ENCODE measurements at places on chromosomes 5 and 9.
A peak's percentile ranks its signal among the peaks of the same experiment; 100 is the strongest.

DNA sequence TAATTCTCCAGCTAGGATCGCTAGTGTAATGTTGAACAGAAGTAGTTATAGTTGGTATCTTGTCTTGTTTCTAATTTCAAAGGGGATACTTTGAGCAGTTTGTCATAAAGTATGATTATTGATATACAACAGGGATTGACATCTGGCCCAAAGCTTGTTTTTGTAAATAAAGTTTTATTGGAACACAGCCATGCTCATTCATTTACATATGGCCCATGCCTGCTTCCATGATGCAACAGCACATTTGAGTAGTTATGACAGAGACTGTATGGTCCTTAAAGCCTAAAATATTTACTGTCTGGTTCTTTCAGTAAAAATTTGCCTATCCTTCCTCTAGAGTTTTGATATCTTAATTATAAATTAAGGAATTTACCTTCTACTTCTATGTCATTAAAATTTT, 69.8 kb downstream of the RPS6 start:
- DNase-seq, result no peak

DNA sequence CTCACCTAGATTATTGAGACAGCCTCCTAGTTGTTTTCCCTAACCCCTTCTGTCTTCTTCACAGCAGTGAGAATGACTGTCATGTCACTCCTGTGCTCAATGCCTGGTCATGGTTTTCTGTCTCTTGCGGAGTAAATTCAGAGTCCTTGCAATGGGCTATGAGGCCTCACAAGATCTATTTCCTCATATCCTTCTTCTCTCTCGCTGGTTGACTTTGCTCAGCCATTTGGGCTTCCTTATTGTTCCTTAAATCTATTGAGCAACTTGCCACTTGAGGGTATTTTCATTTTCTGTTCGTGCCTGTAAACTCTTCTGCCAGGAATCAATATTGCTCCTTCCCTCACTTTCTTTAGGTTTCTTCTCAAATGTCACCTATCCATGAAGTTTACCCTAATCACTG, 9.0 kb downstream of the PPP3R2 start:
- DNase-seq, result peak; percentile 47

- no peak for DNase-seq
Measured at GRCh38 chr9:7478646-7479045, 320.9 kb downstream of the DMAC1 start.

- DNase-seq, result no peak
Measured at GRCh38 chr9:80720579-80720978, 968.8 kb downstream of the TLE1 start.

GRCh38 chr5:28809811-28810750, 1771.7 kb upstream of the CDH9 start:
- no peak for DNase-seq

DNA sequence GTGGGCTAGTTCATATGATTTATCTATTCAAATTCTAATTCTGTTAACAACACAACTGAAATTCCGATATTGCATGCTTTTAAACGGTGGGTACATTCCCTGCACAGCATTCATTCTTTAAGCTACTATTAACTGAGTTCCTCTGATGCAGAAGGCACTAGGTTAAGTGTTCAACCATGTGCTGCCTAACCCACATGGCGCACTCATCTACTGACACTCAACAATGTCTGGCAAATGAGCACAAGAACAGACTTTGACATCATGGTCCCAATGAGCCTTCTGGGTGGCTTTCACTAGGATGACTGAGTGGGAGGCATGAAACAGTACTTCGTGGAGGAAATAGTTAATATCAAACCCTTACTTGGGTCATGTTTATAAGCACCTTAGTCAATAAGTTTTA, 10.2 kb downstream of the NREP start:
- DNase-seq, result no peak

DNA sequence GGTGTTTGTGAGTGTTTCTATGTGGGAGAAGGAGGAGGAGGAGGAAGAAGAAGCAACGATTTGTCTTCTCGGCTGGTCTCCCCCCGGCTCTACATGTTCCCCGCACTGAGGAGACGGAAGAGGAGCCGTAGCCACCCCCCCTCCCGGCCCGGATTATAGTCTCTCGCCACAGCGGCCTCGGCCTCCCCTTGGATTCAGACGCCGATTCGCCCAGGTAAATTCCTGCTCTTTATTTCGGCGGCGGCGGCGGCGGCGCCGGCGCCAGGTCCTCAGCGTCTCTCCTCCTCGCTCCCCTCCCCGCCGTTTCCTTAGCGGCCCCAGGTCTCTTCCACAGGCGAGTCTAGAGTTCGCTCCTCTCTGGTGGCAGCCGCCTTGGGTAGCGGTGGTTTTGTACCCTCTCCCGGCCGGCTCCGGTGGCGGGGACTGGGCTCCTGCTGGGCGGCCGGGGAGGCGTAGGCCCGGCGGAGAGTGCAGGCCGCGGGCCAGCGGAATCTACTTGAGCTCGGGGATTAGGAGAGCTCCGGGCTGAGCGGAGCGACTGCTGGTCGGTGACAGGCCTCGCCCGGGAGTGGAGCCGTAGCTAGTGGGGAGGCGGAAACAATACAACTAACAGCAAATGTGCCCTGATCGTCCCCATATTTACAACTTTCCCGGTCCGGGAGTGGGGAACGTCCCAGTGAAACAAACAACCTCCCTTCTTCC, 547 bp downstream of the NIPBL start:
- peak; percentile 59 for DNase-seq

DNA sequence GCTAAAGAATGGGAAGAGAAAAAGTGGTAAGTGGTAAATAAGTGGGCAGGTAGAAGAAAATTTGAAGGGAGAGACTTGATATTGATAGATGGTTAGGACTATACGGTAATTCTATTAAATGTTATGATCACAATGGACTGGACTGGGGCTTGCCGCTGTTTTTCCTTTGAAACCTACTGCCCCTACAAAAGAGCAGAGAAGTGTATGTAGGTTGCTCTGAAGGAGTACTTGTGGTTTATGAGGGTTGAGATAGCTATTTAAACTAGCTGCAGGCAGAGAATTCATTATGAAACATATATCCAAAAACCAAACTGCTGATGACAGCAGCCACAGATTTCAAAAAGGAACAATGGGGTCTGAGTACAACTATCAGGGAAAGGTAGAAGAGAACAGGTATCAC, 16.8 kb upstream of the HK3 start:
- no peak for DNase-seq

DNA sequence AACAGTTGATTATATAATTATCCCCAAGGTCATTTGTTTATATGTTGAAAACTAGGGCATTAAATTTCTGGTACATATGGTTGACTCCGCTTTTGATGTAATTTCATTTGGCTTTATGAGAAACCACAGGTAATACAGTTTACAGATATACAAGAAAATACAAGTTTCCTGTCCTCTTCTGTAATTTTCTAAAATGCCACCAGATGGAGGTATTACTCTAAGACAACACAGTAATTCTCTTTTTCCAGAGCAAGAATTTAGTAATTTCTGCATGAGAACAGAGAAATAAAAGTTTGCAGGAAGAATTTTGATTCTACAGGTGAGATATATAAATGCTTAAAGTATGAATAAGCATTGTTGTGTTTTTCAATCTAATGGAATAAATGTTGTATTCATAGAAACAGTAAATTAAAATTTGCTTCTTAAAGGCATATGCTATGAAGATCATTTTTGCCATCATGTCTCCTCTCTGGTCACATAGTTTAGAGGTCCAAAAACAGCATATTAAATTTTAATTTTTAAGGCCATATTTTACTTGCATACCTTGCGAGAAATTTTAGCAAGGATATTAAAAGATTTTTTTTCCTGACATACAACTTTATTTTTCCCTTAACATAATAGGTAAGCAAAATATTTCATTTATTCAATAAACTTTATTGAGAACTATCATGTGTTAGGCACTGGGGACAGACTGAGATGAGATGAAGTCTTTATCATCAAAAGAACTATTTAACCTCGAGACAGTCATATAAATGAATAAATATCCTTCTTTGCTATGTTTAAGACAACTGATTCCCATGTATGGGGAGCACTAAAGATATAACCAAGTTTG, 22.7 kb downstream of the CHD1 start:
- DNase-seq, result no peak

- DNase-seq, result peak; percentile 68
Measured at GRCh38 chr5:10863763-10864383, 102.8 kb upstream of the DAP start.

- DNase-seq, result no peak
Measured at GRCh38 chr5:149869411-149869821, 75.2 kb downstream of the PDE6A start.

DNA sequence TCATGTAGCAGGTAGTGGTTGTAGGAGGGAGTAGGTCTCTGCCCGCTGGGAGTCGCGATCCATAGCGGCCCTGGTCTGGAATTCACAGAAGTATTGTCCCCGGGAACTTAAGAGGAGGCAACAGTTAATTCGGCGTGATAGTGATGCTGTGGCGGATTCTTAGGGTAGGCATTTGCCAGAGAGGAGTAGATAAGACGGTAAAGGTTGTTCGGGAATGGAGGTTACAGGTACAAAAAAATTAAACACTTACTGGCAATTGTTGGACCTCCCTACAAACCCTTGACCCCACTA, 679 bp downstream of the SMC5 start:
- DNase-seq, result no peak

DNA sequence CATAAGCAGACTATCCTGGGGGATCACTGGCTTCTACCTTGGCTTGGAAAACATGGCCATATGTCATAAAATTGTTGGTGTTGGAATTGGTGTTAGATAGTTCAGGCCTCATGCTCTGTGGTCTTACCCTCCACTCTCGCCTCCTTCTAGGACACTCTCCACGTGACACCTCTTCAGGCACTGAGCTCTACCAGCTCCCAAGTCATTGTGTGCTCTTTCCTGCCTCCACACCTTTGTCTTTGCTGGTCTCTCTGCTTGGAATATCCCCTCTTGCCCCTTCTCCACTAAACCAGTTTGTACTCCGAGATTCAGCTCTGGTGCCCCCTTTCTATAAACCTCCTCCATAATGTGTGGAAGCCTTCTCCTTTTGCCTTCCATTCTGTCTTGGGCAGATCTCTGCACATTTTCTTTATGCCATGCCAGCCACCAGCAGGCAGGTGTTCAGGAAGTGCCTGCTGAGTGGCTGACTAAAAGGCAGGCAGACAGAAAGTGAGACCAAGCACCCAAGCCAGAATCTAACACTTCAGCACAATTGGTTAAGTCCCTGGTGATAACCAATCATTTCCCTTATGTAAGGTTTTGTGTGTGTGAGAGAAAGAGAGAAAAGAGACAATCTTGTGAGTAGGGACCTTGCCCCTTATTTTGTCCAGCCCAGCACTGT, 37.7 kb downstream of the SAR1B start:
- no peak for DNase-seq

GRCh38 chr5:139752506-139753473, 42.8 kb upstream of the PSD2 start:
- DNase-seq, result no peak

- DNase-seq, result no peak
Measured at GRCh38 chr5:145072889-145073288, 762.3 kb downstream of the PRELID2 start.

GRCh38 chr9:14033067-14033466, 280.9 kb downstream of the NFIB start:
- no peak for DNase-seq

GRCh38 chr9:136578915-136579649, 33.2 kb upstream of the NOTCH1 start:
- no peak for DNase-seq

- DNase-seq, result no peak
Measured at GRCh38 chr9:119898316-119898715, 529.1 kb upstream of the BRINP1 start.

DNA sequence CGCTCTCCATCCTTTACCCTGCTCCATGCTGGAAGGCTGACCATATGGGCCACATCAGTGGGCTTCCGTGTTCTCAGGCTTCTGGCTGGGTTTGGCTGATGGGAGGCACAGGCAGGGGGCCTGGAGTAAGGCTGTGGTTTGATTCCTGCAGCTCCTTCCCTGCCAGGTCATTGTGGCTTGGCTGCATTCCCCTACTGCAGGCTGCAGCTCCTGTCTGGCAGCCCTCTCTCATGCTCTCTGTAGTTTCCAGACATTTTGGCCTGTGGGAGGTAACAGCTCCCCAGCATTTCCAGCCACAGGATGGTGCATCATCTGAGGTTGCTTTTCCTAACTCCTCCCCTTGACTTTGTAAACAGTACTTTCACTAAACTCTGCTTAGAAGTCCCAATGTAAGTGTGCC, 102.0 kb upstream of the PTPN3 start:
- DNase-seq, result no peak

GRCh38 chr9:112288029-112288428, 45.4 kb downstream of the PTBP3 start:
- no peak for DNase-seq

DNA sequence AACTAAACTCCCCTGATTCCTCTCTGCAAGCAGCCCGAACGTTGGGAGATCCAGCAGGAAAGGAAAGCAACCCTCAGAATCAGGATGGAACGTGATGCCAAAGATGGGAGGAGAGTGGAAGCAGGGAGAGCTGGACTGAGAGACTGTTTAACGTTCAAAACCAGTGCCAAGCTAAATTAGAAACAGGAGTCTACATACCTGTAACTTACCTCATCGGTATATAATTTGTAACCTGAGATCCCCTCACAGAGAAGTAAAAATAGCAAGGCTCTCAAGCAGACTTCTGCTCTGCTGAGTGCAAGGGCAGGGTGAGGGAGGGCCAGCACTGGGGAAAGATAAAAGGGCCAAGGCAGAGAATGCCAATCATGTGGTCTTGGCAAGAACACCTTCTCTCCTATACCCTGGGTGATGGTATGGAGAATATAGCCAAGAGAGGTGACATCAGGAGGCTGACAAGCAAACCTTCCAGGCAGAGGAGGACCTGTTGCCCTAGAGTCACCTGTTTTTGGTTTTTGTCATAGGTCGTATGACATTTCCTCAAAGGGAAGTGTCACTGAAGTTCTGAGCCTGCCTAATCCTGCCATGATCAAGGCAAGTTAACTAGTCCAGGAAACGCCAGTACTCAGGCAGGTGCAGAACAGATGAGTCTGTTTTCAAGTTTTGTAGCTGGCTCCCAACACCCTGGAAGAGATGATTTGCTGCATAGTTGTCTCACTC, 472.0 kb downstream of the NFIB start:
- DNase-seq, result no peak

GRCh38 chr5:164475339-164475977, 970.0 kb downstream of the MAT2B start:
- DNase-seq, result no peak

GRCh38 chr9:90966031-90966290, 164.3 kb downstream of the SYK start:
- DNase-seq, result no peak

- peak; percentile 54 for DNase-seq
Measured at GRCh38 chr5:35908228-35908627, 30.2 kb downstream of the CAPSL start.

DNA sequence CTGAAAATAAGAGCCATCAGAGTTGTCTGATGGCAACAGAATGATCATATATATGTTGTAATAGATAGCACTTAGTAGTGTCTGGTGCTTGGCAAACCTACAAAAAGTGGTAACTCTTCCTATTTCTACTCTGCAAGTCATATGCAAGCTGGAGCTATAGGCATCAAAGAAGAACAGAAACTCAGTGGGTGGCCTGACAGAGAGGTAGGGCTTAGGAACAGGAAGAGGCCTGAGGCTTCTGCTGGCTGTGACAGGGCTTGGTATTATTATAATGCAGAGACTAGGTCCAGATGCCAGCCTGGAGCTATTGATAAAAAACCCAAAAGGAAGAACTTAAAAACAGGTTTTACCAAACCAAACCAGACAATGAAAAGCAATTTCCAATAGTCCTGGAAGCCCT, 4.4 kb upstream of the DIAPH1 start:
- DNase-seq, result peak; percentile 64

- DNase-seq, result no peak
Measured at GRCh38 chr9:89138463-89139390, 39.9 kb downstream of the SHC3 start.

Measured in HL-60 (cell line).